Endothelial cell of umbilical vein (primary cell): ENCODE measurements at places on chromosomes 4 and X. TPM values are rescaled to one million over a fixed set of nuclear protein-coding genes. Genes with fewer than 3 reads are reported as not detected.

NPY1R gene
- not detected in 2 replicates for total RNA-seq

RIBC1 gene
- 0.42 and 0.86 TPM in 2 replicates for total RNA-seq

SOD3 gene
- not detected in 2 replicates for total RNA-seq

HS3ST1 gene
- 0.92 and 1.3 TPM in 2 replicates for total RNA-seq

LIMCH1 gene
- 18.6 and 32.8 TPM in 2 replicates for total RNA-seq

CD40LG gene
- total RNA-seq, result not detected in 2 replicates

ZNF157 gene
- not detected in 2 replicates for total RNA-seq

DNA sequence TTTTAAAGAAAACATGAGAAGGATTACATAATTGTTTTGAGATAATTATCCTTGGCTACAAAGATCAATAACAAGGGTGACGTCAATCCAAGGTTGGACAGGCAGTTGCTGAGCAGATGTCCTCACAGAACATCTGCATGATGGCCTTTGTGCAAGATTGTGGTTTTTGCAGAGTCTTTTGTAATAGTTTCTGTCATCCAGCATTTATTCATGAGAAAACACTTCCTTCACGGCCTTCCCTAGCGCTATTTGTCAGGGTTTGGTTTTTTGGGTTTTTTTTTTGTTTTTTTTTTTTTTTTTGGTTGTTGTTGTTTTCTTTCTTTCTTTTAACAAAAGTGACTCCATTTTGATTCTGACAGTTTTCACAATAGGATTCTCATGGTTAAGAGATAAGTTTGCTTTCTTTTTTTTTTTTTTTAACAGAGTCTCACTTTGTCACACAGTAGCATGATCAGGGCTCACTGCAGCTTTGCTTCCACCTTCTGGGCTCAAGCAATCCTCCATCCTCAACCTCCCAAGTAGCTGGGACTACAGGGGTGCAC lies 31.5 kb upstream of the ELF2 start:
- no peak for DNase-seq

GRCh38 chr4:103626296-103626695 lies 93.5 kb downstream of the TACR3 start:
- no peak for DNase-seq

DNA sequence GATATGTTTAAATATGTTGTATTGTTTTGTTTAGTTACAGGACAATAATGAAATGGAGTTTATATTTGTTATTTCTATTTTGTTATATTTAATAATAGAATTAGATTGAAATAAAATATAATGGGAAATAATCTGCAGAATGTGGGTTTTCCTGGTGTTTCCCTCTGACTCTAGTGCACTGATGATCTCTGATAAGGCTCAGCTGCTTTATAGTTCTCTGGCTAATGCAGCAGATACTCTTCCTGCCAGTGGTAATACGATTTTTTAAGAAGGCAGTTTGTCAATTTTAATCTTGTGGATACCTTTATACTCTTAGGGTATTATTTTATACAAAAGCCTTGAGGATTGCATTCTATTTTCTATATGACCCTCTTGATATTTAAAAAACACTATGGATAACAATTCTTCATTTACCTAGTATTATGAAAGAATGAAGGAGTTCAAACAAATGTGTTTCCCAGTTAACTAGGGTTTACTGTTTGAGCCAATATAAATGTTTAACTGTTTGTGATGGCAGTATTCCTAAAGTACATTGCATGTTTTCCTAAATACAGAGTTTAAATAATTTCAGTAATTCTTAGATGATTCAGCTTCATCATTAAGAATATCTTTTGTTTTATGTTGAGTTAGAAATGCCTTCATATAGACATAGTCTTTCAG lies 26.9 kb downstream of the NUDT6 start:
- DNase-seq, result peak; percentile 72

DNA sequence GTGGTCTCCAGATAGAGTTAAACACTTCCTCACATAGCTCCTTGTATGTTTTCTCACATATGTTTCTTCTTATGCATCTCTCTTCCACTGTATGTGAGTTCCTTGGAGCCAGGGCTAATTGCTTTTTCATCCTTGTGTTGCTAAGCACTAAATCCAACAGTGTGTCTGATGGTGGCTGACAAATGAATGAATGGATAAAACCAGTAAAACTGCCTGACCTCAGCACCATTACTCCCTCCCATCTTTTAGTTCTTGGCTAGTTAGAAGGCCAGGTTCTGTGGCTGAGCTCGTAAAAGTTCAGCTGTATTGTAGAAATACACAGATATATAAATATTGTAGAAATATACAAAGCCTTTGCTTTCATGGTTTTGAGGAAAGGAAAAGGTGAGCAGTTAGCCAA lies 50.4 kb downstream of the ARX start:
- no peak for DNase-seq

- no peak for DNase-seq
Measured at GRCh38 chr4:12615822-12616221, 868.3 kb downstream of the RAB28 start.

- DNase-seq, result peak; percentile 89
Measured at GRCh38 chr4:145177906-145178538, 2.4 kb downstream of the OTUD4 start.

DNA sequence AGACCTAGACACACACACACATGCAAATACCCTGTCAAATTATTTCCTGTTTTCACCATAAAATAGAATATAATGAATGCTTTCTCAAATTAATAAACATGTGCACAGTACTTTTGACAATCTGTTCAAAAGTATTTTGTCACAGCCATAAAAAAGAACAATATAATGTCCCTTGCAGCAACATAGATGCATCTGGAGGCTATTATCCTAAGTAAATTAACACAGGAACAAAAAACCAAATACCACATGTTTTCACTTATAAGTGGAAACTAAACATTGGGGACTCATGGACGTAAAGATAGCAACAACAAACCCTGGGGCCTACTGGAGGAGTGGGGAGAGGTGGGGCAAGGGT lies 15.5 kb downstream of the RAB40A start:
- DNase-seq, result no peak

GRCh38 chrX:131068945-131069719 lies 11.0 kb downstream of the ARHGAP36 start:
- peak; percentile 6 for DNase-seq

DNA sequence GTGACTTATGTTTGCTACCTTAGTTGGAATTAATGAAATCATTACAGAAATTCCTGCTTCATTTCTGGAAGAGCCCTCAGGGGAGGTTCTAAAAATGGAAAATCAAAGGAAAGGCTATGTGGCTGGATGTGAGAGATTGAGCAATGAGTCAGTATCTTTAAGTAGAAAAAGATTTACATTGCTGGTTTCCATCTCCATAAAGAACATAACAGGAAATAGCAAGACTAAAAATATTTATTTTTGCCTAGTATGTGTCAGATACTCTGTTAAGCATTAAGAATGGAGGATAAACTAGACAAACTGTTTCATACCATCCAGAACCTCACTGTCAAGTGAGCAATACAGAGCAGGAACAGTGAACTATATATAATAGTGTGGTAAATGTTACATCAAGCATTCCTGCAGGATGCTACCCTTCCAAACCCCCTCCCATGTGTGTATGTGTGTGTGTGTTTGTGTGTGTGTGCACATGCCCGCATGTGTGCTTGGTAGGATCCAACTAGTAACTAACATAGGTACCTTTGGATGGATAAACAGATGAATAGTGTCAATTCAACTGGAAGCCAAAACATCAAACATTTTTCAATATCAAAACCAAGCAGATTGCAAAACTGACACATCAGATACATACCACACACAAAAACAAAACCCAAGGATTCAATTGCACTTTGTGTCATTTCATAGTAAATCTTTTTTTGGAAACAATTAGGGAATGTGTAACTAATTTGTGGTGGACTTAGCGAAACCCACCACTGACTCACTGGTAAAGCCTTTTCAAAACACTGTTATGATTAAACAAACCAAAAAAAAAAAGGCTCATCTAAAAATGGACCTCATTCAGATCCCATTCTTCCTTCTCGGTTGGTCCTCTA lies 223.4 kb downstream of the SHROOM3 start:
- peak; percentile 79 for DNase-seq

GRCh38 chrX:3317191-3317718 lies 29.2 kb downstream of the MXRA5 start:
- no peak for DNase-seq

GRCh38 chrX:43500246-43500645 lies 155.9 kb upstream of the MAOA start:
- DNase-seq, result no peak

DNA sequence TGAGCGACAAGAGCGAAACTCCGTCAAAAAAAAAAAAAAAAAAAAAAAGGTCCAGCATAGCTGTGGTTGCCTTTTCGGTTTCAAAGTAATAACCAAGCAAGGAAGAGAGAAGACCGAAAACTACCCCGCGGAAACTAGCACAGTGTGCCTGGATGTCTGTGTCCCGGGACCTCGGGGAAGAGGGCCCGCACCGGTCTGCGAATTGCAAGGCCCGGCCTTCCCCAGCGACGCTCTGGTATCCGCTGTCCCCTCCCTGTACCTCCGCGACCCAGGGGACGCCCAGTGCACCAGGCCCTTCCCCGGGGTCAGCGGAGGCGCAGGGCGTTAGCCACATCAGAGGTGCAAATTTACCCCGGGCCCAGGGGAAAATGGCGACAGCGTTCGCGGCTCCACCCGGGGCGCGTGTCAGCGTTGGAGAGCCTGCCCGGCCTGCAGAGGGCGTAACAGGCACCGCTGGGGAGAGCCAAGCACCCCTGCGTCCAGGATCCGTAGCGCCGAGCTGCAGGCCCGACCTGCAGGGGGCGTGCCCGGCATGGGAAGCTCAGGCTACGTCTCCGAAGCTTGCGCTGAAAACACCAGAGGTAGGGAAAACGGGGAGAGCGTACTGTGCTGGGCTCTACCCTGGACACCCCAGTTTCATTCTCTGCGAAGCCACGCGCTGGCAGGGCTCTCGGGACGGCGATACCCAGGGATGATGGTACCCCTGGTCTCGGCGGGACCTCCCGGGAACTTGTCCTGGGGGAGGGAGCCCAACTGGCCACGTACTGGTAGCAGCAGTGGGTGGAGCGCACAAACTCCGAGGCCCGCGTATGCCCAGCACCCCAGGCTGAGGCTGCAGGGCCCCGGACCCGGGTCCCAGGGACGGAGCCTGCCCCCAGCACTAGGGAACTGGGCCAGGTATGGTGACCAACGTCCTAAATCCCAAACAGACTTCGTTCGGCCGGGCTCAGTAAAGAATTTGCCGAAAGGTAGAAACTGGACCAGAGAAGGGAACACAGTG lies 16.2 kb downstream of the NKX6-1 start:
- DNase-seq, result no peak

DNA sequence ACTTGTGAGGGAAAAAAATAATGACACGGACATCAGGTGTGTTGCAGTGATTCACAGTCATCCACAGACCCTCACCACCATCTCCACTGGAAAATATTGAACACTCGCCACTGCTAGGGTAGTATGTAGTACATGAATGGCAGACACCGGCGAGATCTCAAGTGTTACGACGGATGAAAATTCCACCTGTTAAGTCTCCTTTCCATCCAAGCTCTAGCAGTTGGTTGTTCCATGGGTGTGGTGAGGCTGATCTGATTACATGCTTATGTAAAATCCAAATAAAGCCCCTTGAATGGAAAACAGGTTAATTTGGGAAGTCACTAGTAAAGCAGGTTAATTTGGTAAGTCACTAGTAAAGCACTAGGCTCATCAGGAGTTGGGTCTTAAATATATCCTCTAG lies 1.1 kb upstream of the ARMCX4 start:
- DNase-seq, result no peak

DNA sequence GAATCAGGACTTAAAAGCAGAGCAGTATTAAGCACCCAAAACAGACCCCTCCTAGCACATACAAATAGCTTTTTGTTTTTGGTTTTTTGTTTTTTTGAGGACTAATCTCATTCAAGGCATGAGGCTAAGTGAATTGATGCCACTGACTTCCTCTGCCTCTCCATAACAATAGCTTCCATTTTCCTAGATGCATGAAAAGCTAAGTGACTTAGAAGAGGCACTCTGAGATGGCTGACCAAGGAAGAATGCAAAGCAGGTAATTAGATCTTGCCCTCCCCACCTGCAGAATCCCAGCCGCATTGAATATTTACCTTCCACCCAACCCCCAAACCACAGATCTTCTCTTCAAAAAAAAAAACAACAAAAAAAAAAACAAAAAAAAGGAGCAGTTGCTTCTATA lies 7.4 kb upstream of the KDR start:
- DNase-seq, result no peak

- DNase-seq, result no peak
Measured at GRCh38 chrX:105872941-105873340, 50.6 kb downstream of the NRK start.

- no peak for DNase-seq
Measured at GRCh38 chr4:169219440-169219839, 51.3 kb downstream of the SH3RF1 start.

DNA sequence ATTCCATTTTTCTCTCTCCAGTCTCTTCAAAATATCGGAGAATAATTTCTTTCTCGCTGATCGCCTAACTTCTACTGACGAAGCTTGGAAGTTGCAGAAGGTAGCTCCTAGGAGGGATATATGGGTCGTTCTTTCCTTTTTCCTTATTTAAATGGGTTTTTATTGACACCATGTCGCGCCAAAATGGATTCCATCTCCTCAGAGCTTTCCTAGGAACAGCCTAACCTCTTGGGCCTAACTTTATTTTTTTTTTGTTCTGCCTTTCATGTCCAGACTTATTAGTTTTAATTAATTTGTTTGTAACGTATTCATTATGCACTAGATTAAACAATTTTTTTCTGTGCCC lies 359.4 kb upstream of the ZCCHC13 start:
- no peak for DNase-seq

DNA sequence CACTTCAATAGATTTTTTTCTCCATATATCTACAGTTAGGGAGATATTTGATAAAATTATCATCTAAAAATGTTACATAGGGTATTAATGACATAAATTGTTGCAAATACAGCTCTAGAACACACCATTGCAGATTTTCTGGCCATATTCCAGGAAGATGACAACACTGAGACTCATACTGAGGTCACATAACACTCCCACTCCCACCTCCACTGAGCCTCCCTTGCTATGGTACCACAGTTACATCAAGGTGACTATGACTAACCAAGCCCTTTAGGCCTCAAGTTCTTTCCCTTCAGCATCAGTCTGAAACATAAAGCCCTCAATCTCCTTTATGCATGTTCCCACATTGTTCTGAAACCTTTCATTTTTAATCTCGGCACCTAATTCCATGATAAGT lies 932.0 kb upstream of the IGFBP7 start:
- DNase-seq, result no peak

DNA sequence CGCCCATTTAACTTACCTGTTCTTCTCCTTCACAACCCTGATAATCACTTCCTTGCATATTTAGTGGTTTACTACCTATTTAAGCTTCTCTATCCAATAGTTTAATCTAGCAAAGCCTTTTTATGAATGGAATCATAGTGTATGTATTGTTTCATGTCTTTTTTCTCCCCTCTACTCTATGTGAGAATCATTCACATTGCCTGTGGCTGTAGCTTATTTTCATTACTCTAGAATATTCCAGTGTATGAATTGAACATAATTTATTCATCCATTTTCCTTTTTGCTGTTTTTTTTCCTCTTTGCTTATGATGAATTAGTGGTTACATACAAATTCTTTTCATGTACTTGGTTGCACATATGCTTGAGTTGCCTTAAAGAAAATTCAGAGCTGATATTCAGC lies 490 bp upstream of the ADH4 start:
- no peak for DNase-seq

- DNase-seq, result peak; percentile 86
Measured at GRCh38 chr4:73732759-73733431, 7.5 kb upstream of the CXCL8 start.

- DNase-seq, result peak; percentile 64
Measured at GRCh38 chr4:149997881-149998421, 80.3 kb upstream of the DCLK2 start.

GRCh38 chr4:25452081-25452480 lies 75.0 kb downstream of the ANAPC4 start:
- no peak for DNase-seq
